ENCODE measurements at places on chromosomes 6 and 20.

DNA sequence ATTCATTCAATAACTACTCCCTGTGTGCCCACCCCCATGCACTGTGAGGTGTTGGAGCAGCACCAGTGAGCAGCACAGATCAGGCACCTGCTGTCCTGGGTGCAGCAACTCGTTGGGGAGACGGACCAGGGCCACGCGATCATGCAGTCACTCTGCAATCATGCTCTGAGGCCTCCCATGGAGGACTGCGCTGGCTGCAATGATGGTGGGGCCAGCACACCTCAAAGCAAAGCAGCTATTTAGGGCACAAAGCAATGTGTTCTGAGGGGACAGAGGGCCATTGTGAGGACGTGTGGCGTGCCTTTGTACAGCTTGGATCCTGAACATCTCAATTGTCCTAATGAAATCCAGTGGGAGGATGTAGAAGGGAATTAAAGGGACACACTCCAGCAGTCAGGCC lies 41.0 kb upstream of the MPC1 start:
- no peak for DNase-seq

DNA sequence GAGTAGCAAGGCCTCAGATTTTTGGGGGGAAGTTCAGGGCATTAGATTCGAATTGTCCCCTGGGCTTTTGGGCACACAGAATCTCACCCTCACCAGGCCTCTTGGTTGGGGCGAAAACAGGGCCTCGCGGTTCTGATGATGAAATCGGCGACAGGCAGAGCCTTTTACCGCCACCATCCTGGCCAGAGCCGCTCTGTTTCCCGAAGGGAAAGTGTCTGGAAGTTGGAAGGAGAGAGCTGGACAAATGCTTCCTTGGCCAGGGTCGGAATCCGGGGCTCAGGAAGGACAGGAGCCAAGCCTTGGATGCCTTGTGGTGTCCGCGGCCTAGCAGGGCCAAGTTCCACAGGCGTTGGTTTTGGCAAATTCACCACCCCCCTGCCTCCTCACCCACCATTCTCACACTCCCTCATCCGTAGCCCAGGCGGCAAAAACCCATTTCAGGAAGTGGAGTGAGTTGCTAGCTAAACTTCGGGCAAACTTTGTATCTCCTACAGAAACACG lies 3.5 kb upstream of the TFAP2A start:
- DNase-seq = no peak

GRCh38 chr6:74333406-74333805 lies 637.4 kb downstream of the CD109 start:
- no peak for DNase-seq

GRCh38 chr6:134331256-134331655 lies 13.3 kb upstream of the SGK1 start:
- no peak for DNase-seq

- DNase-seq = no peak
These were observed 51.7 kb downstream of the PPP1R3G start for GRCh38 chr6:5136851-5137250.

DNA sequence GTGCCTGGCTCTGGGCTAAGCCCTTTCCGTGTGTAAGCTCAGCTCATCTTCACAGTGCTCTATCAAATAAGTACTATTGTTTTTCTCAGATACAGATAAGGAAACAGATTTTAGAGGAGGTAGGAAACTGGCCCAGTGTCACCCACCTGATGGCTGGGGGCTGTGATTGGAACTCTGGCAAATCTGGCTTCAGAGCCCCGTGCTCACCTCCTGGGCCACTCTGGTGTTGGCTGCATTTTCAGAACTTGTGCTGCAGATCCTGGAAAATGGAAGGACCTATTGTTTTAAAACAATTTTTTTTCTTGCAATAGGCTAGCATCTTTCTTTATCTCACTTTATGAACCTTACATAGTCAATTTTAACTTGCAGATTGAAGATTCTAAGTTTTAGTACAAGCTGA lies 5.7 kb downstream of the STX16 start:
- no peak for DNase-seq

DNA sequence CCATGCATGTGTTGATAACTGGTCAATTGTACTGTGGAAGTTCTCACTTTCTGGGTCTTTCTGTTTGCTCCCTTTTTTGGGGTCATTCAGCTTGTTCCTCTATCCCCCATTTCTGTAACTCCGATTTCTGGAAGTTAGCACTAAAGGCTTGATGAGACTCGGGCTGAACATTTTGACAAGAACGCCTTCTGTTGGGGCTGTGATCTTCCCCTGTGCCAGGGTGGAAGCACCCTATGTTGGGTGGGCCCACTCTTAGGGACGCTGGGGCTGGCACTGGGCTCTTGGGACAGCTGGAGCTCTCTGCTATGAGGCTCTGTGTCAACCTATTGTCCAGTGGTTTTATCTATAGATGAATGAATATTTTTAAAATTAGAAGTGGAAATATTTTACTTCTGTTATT lies 60.1 kb upstream of the FRMD1 start:
- no peak for DNase-seq

GRCh38 chr6:150091476-150091875 lies 22.6 kb upstream of the ULBP3 start:
- no peak for DNase-seq

- DNase-seq = no peak
These were observed 40.3 kb upstream of the OGFRL1 start for GRCh38 chr6:71248306-71248765.

DNA sequence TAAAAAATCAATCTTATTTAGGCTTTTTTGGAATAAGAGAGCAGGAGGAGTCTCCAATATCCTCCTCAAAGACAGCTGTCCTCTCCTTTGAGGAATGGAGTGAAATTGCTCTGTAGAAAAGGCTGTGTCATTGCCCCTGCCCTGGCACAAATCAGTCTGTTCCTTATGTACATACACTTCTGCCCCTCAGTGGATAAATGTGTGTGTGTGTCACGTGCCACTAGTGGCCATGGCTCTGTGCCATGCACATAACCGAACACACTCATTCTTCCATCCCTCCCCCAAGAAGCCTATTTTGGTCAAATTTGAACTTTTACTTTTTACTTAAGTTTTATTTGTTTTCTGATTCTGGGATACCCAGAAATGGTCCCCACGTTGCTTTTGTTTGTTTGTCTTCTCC lies 49.2 kb downstream of the ANKS1A start:
- DNase-seq = no peak

DNA sequence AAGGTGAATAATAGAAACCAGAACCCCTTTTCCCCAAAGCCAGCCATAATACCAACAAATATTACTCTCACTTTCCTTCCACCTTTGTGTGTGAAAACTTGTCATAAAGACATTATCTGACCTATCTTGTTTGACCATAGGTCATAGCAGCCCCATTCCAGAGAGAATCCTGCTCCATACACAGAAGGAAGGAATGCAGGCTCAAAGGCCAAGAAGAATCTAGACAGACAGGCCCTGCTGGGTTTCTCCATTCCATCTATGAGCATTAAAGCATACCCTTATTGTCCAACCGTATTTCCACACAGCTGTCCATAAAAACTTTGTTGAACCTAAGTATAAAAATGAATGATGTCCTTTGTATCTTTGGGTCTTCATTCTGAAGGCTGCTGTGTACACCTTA lies 40.7 kb upstream of the KCNK5 start:
- no peak for DNase-seq

DNA sequence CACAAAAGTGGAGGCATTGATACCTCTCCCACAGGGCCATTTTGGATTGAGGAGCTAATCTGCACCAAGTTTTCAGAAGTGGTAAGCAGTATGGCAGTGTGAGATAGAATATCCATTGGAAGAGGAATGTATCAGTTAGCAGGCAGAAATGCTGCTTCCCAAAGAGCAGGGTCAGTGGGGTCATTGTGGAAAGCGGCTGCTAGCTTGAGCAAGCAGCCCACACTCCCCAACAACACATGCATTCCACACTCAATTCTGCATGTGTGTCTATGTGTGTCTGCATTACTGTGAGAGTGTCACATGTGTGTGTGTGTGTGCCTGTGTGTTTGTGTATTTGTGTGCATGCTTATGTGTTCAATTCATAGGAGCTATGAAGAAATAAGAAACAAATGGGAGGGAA lies 190.9 kb upstream of the FOXA2 start:
- DNase-seq = no peak

DNA sequence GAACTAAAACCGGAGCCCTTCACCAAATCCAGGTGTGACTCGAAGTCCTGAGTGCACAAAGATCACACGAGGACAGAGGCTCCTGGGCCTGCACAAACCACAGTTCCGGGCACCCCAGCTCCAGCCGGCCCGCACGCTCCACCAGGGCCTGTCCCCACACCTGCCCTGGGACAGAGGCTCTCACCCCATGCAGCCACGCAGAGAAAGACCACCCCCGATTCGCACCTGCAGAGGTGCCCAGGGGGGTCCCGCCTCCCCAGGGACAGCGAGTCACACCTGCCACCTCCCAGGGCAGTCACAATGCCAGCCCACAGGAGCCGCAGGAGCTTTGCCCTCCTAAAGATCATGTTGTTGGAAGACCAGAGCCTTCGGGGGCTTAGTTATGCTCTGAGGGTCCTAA lies 25.4 kb upstream of the MRGBP start:
- no peak for DNase-seq
